ENCODE measurements at places on chromosomes 13 and 19. TPM values are rescaled to one million over a fixed set of nuclear protein-coding genes. Genes with fewer than 3 reads are reported as not detected.

- no peak for DNase-seq
Observed at GRCh38 chr19:8167985-8168384, 18.6 kb upstream of the FBN3 start.

DNA sequence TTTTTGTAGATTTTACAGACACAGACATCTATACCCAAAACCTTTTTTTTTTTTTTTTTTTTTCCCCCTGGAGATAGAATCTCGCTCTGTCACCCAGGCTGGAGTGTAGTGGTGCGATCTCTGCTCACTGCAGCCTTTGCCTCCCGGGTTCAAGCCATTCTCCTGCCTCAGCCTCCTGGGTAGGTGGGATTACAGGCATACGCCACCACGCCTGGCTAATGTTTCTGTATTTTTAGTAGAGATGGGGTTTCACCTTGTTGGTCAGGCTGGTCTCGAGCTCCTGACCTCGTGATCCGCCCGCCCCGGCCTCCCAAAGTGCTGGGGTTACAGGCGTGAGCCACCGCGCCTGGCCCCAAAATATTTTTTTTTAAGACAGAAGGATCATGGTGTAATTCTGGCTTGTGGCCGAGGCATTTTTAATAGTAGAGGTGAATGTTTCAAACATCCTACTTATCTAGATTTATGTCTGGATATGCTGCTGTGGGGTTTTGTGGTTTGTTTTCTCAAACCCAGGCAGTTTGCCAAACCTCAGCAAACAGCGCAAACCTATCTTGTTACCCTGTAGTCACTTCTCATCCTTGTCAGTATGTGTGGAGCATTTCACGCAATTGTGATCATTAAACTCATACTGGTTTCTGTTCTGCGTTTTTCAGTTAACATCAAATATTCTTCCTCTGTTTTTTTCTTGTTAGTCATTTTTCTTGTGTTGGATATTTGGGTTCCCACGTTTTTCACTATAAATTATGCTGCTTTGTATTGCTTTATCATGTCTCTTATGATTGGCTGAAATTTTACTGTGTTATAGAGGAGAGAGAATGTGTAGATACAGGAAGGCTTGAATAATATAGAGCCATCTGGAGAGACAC lies 36.2 kb upstream of the GARRE1 start:
- DNase-seq, result no peak

The GIPC3 gene
- 0.28 TPM for total RNA-seq

GRCh38 chr19:56856822-56857221 lies 16.3 kb upstream of the PEG3 start:
- no peak for DNase-seq

DNA sequence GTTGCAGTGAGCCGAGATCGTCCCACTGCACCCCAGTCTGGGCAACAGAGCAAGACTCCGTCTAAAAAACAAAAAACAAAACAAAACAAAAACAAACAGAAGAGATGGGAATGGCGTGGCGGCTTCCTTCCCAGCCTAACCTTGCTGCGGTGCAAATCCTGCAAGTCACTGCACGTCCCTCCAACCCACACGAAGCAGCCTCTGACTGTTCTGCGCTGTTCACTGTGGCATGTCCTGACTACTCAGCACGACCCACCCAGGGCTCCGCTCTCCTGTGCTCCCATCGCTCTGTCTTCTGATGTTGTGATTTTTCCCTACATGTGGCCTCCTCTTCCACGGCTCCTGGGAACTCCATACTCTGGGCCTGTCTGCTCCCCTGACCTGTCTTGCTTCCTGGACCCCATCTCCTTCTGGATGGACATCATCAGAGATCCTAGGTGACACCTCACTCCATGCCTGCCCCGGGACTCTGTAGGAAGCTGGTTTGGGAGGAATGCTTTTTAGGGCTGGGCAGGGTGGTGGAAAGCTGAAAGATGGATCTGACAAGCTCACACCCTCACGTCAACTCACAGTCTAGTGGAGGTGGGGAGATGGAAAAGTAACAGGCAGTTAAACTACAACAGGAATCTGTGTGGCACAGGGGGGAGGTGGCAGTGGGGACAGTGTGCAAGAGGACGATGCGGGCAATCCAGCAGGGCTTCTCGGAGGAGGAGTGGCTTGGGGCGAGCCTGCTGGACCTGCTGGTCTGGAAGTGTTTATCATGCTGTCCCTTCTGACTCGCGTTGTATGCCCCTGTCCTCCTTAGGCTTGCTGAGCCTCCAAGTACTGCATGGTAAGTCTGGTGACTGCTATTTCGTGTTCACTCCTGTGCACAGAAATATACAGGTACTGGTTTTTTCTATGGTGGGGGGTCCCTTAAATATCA lies 18.8 kb downstream of the ZSCAN5A start:
- no peak for DNase-seq

DNA sequence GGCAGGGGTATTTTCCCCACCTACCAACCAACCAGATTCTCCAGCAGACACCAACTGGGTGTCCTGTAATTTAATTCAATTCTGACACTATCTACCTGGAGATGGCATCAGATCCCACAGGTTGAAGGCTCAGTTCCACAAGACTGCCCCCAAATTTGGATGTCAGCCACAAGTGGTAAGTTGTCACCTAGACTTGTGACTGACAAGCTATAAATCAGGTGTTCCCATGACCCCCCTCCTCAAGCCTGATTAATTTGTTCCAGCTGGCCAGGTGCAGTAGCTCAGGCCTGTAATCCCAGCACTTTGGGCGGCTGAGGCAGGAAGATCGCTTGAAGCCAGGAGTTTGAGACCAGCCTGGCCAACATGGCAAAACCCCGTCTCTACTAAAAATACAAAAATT lies 10.6 kb upstream of the HAUS5 start:
- no peak for DNase-seq

DNA sequence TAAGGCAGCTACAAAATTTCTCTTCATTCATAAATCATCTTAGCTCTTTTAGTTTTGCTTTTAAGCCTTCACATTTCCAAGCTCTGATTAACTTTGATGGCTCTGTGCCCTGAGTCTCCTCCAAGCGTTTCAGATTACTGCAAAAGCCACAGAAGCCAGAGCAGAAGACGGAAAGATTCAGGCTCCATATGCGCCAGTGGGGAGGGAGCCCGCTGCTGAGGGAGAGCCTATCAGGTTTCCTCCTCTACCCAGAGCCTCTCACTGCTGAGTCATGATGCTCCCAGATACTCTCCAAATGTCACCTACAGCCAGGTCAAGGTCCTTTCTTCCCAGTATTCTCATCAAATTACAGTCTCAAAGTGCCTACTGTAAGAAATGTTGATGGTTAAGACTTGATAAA lies 193.6 kb downstream of the RAP2A start:
- DNase-seq, result no peak

- peak; percentile 67 for DNase-seq
Observed at GRCh38 chr13:46896341-46897137, at the start of gene HTR2A. Gene HTR2A, minus strand, starts transcription at chr13:46897053. Its CDS starts 1,147 bp downstream, at chr13:46895906.

DNA sequence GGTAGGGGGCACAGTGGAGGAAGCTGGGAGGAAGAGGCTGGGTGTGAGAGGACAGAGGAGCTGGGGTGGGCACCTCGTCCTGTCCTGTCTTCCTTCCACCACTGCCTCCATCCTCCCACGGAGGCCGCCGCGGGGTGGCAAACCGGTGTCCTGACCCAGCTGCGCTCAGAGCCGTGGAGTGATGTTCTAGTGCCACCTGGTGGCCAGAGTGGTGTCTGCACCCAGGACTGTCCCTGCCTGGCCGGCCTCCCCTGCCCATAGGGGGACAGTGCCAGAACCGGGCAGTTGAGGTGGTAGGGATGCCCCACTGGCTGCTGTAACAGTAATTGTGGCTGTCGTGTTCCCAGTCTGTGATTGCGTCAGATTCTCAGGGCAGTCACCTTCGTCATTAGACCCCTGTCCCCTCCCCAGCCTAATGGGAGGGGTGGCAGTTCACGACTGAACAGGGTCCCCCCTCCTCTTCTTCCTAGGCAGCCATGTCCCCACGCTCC lies 11.1 kb upstream of the ARRDC2 start:
- DNase-seq, result peak; percentile 91

DNA sequence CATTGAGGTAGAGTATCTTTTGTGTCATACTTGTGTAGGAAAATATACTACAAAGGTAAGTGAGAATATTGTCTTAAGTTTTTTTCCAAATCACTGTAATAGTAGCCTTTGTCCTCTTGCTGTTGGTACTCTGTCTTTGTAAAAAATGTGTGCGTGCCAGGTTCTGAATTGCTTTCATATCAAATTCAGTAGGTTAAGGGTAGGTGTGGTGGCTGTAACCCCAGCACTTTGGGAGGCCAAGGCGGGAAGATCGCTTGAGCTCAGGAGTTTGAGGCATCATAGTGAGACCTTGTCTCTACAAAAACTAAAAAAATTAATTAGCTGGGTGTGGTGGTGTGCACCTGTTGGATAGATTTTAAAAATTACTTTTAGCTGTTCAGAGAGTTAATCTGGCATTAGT lies 46.6 kb downstream of the GARRE1 start:
- no peak for DNase-seq

The BORA gene
- 0.79 TPM for total RNA-seq

GRCh38 chr13:89150362-89150761 lies 1479.2 kb downstream of the SLITRK5 start:
- no peak for DNase-seq

DNA sequence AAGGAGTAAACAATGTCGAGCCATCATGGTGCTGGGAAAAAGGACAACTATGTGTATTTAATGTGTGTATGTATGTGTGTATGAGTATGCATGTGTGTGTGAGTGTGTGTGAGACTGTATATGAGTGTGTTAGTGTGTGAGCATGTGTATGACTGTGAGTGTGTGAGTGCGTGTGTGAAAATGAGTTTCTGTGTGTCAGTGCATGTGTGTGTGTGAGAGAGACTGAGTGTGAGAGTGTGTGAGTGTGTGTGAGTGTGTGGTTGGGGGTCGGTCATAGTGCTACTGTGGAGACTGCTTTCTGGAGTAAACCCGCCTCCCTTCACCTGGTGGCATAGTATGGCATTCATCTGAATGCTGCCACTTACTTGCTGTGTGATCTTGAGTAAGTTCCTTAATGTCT lies 567.4 kb downstream of the FGF9 start:
- DNase-seq, result no peak

GRCh38 chr19:728011-728410 lies 19.3 kb downstream of the PALM start:
- no peak for DNase-seq

GRCh38 chr13:44578067-44578400 lies 1.9 kb upstream of the TSC22D1 start:
- no peak for DNase-seq

GRCh38 chr19:33441828-33442227 lies 68.3 kb downstream of the CEBPG start:
- DNase-seq, result no peak

The ZIC5 gene
- not detected for total RNA-seq

GRCh38 chr13:88544836-88545235 lies 873.7 kb downstream of the SLITRK5 start:
- DNase-seq, result no peak

GRCh38 chr19:50455992-50456391 lies 20.3 kb upstream of the EMC10 start:
- DNase-seq, result no peak

The PEAK3 gene
- 0.49 TPM for total RNA-seq

- no peak for DNase-seq
Observed at GRCh38 chr13:33110713-33111413, 94.6 kb downstream of the KL start.

DNA sequence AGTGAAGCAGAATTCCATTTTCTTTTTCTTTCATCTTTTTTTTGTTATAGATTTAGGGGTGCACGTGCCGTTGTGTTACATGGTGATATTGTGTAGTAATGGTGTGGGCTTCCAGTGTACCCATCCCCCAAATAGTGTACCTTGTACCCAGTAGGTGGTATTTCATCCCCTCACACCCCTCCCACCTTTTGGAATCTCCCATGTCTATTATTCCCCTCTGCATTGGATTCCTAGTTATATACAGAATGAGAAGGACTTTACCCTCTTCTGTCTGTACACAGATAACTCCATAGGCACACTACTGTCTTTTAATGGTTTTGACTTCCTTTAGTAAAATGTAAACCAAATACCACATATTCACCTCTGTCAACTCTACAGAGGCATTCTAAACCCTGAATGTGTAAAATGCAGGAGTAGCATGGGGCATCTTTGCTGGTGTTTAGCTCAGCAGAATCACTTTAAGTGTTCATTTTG lies 28.0 kb downstream of the FRY start:
- no peak for DNase-seq

DNA sequence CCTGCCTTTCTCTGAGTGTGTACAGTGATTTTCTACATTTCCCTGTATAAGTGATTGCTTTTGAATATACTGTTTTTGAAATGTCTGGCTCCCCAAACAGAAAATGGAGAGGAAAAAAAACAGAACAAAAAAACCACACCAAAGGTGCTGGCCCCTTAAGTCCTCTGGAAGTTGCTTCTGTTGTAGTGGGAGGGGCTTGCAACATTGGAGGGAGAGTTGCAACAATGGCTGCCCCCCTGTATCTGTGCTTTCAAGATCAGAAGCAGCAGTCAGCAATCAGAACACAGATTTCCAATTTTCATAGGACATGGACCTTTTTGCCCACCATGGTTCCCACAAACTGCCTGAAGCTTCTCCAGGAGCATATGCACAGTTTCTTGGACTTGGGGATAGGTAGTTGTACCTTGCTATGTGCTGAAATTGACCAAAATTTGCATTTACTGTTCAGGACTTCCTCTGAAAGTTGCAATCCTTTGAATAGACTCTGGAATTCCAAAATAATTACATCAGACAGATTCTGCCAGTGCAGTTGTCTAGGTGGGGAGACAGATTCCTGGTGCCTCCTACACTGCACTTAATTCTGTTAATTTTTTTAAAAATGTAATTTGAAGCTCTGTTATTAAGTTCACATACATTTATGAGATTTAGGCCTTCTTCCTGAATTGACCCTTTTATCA lies 13.8 kb downstream of the BIVM start:
- no peak for DNase-seq

DNA sequence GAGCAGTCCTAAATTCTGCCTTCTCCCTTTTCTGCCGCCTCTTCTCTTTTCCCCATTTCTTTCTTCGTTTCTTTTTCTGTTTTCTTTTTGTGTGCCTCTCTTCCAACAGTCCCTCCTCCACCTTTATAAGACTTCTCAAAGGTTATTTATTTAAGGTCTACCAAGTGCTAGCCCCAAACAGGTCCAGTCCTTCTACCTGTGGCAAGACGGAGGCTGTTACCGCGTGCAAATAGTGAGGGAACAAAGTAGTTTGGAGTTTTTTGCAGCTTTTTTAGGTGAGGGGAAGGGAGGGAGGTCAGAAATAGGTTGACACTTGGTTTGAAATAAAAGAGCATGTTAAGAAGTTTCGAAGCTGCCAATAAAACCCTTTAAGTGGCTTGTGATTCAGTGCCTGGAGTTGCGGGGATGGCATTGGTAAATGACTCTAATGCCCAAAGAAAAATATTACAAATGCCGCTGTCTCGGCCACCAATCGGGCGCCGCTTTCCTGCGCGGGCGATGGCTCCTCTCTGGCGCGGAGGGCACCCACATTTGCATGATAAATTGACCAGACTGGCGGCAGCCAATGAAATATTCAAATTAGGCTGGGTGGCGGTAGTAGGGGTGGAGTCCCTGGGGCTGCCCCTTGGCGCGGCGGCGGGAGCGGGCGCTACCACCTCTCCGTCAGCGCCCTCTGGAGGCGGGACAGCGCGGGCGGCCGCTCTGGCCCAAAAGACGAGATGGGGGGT lies 7.5 kb upstream of the TSHZ3 start:
- DNase-seq, result peak; percentile 34

GRCh38 chr13:28485097-28485496 lies 9.8 kb downstream of the FLT1 start:
- no peak for DNase-seq

GRCh38 chr13:60690604-60691003 lies 293.6 kb downstream of the TDRD3 start:
- no peak for DNase-seq

Data from pancreas (tissue), 10 donors.